ENCODE measurements at places on chromosomes 1 and 21.

- no peak for DNase-seq
- H3K27ac ChIP-seq = no peak overlapping the region
- H3K4me3 ChIP-seq = no peak overlapping the region
- H3K4me1 ChIP-seq = no peaks in the 10 kb centered on the region
- no peaks in the 10 kb centered on the region for H3K27me3 ChIP-seq
- peaks cover 40% of the 10 kb centered on the region for H3K36me3 ChIP-seq
These were observed 25.3 kb downstream of the NADK start for GRCh38 chr1:1752636-1753606.

DNA sequence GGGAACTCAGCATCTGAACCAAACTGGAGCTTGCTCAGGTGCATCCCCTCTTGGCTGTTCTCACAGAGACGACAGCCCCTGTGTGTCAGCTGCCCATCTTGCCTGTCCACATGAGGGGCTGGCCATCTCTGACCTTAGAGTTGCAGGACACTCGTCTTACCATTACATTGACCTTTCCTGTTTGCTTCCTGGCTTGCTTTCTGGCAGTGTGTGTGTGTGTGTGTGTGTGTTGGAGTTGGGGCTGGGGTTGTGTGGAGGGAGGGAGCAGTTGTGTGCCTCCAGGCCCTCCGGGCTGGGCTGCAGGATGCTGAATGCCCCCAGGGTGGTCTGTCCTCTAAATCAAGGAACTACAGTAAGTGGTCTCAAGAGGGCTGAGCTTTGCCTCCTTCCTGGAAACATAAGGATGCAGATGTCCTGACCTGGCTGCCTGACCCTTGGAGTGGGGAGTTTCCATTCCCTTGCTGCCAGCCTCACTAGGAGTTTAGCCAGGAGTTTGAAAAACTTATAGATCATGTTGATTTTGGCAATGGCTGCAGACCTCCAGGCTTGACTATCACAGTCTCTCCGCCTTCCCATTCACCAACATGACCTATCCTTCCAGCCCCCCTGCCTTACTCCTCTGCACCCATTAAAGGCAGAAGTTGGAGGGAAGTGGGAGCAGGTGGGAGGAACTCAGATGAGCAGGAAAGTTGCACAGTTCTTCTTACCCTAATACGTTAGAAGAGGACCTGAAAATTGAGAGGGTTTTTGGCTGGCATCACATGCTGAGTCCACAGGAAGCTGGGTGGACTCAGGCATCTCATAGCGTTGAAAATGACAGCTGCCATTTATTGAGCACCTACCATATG is 19.0 kb downstream of the RASSF5 start:
- peak; percentile 25 for DNase-seq
- H3K4me3 ChIP-seq = no peak overlapping the region
- H3K4me1 ChIP-seq = no peaks in the 10 kb centered on the region
- no peak overlapping the region for H3K27ac ChIP-seq

- no peak for DNase-seq
- no peaks in the 10 kb centered on the region for H3K36me3 ChIP-seq
- peaks cover 70% of the 10 kb centered on the region for H3K4me1 ChIP-seq
These were observed 19.8 kb downstream of the ZBTB17 start for GRCh38 chr1:15956150-15956549.

DNA sequence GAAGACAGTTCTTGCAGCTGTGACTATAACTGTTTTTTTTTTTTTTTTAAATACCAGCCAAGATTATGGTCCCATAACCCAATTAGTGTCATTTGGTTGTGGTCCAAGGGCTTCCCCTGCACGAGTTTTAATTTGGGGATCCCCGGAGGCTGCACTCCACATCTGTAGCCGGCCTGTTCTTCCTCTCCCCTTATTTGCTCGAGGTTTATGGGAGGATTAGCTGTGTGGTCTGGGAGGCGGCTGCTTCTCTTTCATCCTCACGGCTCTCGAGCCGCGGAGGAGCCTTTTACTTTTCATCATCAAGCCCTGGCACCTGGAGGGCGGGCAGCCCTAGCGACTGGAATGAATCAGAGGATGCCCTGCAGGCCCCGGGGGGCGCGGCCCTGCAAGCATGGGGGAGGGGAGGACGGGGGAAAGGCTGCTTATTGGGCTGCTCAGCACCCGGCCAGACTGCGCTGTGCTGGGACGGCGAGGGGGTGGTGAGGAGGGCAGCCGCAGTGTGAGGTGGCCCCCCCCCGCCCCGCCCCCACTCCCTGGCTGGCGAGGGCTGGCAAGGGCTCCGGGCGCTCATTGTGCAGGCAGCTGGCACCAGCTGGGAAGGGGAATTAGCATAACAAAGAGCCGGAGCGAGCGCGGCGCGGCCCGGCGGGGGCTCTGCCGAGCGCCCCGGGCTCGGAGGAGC is 18.5 kb downstream of the SERTAD4 start:
- DNase-seq = peak; percentile 88
- no peaks in the 10 kb centered on the region for H3K36me3 ChIP-seq
- peak overlapping the region; percentile 76 for H3K27ac ChIP-seq
- peaks cover 24% of the 10 kb centered on the region for H3K4me1 ChIP-seq

DNA sequence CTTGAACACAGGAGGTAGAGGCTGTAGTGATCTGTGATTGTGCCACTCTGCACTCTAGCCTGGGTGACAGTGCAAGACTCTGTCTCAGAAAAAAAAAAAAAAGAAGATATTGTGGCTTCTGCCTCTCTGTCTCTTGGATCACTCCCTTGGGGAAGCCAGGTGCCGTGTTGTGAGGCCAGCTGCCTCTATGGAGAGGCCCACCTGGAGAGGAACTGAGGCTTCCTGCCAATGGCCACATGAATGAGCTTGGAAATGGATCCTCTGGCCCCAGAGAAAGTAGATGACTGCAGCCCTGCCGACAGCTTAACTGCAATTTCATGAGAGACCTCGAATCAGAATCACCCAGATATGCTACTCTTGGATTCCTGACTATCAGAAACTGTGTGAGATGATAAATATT is 19.7 kb upstream of the AK2 start:
- no peak for DNase-seq
- no peak overlapping the region for H3K27ac ChIP-seq
- no peaks in the 10 kb centered on the region for H3K36me3 ChIP-seq
- no peaks in the 10 kb centered on the region for H3K27me3 ChIP-seq
- no peak overlapping the region for H3K4me3 ChIP-seq

DNA sequence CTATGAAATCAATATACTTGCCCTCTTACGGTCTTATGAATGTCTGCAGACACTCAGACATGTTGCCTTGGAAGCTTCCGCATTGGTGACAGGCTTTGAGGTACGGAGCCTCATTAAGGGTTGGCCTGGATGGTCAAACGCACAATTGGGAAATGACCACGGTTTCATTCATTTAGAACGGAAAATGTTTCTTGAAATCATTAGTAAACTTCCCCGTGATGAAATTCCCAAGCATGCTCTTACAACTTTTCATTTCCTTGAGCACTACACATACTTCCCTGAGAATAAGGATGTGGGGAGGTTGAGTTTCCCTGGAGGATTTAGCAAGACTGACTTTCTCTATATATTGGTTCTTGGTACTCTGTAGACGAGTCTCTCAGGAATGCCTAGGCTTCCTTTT is 146.3 kb downstream of the HLX start:
- H3K27ac ChIP-seq = no peak overlapping the region
- H3K36me3 ChIP-seq = no peaks in the 10 kb centered on the region
- no peak overlapping the region for H3K4me3 ChIP-seq
- no peaks in the 10 kb centered on the region for H3K27me3 ChIP-seq
- peaks cover 56% of the 10 kb centered on the region for H3K4me1 ChIP-seq
- DNase-seq = no peak

DNA sequence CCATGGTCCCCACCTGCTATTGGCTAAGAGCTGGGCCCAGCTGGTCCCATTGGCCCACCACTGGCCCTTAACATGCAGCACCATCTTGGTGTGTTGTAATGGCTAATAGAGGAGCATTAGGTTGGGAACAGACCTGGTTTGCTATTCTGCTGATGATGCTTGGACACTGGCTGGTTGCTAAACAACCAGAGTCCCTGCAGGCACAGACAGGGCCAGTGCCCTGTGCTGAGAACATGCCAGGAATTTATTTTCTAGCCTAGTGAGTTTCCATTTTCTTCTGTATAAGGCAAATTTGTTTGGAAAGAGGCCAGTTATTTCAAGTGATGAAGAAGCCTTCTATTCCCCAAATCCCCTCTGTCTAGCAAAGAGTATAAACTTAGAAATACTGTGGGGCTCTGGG is 42.9 kb upstream of the TDRD10 start:
- H3K36me3 ChIP-seq = peaks cover 31% of the 10 kb centered on the region
- H3K27me3 ChIP-seq = no peaks in the 10 kb centered on the region
- DNase-seq = no peak
- no peak overlapping the region for H3K4me3 ChIP-seq
- peaks cover 14% of the 10 kb centered on the region for H3K4me1 ChIP-seq
- H3K27ac ChIP-seq = no peak overlapping the region

DNA sequence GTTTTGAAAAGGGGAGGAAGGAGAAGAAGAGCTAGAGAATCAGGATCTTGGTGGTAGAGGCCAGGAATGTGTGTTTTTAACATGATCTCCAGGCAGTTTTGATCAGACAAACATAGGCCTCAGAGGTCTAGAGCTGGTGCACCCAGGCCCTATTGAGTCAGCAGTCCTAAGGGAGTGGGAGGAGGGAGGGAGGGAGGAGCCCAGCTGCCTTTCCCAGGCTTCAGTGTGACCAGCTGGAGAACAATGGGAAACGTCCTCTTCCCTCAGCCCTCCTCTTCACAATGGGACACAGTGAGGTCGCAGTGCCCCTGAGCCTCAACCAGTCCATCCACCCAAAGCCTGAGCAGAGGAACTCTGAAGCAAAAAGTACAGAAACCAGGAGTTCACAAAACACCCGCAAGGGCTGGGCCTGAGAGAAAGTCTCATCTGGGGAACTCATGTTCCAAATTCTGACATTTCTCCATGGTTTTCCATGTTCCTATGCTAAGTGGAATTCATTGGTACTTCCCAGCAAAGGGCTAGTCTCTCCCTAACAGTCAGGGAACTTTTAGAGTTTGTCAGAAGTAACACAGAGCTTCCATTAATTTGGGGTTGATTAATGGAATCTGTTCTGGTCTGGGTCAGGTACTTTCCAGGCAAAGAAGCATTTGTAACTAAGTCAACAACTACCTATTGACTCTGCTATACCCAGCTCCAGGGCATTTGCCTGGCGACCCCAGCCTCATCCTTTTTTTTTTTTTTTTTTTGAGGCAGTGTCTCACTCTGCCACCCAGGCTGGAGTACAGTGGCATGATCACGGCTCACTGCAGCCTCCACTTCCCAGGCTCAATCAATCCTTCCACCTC is 37.5 kb downstream of the ELAPOR1 start:
- H3K27ac ChIP-seq = no peak overlapping the region
- H3K4me3 ChIP-seq = no peak overlapping the region
- H3K4me1 ChIP-seq = no peaks in the 10 kb centered on the region
- H3K36me3 ChIP-seq = no peaks in the 10 kb centered on the region
- no peaks in the 10 kb centered on the region for H3K27me3 ChIP-seq

DNA sequence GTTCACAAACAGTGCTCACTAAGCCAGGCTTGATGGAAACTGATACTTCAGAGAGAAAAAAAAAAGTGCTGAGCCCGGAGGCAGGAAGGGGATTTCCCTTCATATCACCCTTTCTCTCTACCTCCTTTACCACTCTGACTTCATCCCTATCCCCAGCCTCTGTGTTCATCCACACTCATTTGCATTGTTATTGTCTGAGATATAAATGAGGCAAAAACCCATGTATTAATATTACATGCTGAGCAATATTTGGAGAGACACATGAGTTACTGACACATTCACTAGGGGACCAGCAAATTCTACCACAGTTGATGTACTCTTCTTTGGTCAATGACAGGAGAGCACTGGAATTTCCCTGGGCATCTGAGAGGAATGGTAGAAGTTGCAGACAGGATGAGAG is 175.8 kb downstream of the TNFSF18 start:
- no peaks in the 10 kb centered on the region for H3K27me3 ChIP-seq
- H3K36me3 ChIP-seq = no peaks in the 10 kb centered on the region
- H3K4me3 ChIP-seq = no peak overlapping the region
- H3K27ac ChIP-seq = no peak overlapping the region

- H3K36me3 ChIP-seq = no peaks in the 10 kb centered on the region
- no peak for DNase-seq
- H3K4me1 ChIP-seq = peaks cover 5% of the 10 kb centered on the region
- no peak overlapping the region for H3K27ac ChIP-seq
These were observed 5.1 kb upstream of the TMCO4 start for GRCh38 chr1:19804831-19805251.

- no peak overlapping the region for H3K4me3 ChIP-seq
- H3K27me3 ChIP-seq = no peaks in the 10 kb centered on the region
- peak; percentile 74 for DNase-seq
- H3K27ac ChIP-seq = peak overlapping the region; percentile 45
- peaks cover 14% of the 10 kb centered on the region for H3K4me1 ChIP-seq
These were observed 23.6 kb upstream of the ABCB10 start for GRCh38 chr1:229582011-229582694.

DNA sequence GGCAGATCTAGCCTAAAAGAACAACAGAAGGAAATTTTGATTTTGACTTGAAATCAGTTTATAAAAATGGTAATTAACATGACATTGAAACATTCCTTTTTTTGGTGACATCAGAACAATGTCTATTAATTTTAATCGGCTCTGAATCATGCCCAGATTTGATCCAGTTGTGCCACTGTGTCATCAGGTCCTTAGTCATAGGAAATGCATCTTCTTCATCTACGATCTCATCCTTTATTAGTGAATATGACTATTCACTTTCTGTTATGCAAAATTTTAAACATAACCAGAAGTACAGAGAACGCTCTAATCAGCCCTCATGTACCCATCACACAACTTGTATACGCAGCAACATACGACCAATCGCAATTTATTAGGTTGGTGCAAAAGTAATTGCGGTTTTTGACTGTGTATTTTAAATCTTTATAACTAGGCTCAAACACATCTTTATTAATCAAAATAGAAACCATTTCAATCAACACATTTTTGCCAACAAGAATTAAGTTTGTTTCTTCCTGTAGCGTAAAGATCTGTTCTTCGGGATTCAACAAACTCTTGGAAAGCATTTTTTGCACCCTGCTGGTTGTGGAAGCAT is 40.3 kb upstream of the TLR5 start:
- no peaks in the 10 kb centered on the region for H3K4me1 ChIP-seq
- no peaks in the 10 kb centered on the region for H3K36me3 ChIP-seq
- no peak overlapping the region for H3K4me3 ChIP-seq
